Ascending aorta (tissue), 2 donors: ENCODE measurements at places on chromosomes 4 and X. TPM values are rescaled to one million over a fixed set of nuclear protein-coding genes. Genes with fewer than 3 reads are reported as not detected.

SHISA3 gene
- 23.6 TPM for total RNA-seq

PPP1R2C gene
- not detected for total RNA-seq

NHSL2 gene
- total RNA-seq, result 58.1 TPM

CXCL8 gene
- total RNA-seq, result not detected

CYLC1 gene
- not detected for total RNA-seq

GPR173 gene
- total RNA-seq, result 2.1 TPM

NOX1 gene
- not detected for total RNA-seq

GRPR gene
- total RNA-seq, result 1.7 TPM

HSPA4L gene
- total RNA-seq, result 5.5 TPM

ARR3 gene
- not detected for total RNA-seq

GAGE12F gene
- not detected for total RNA-seq

NXF2B gene
- total RNA-seq, result not detected

HDX gene
- total RNA-seq, result 5.3 TPM

COL25A1 gene
- total RNA-seq, result 5.6 TPM

TMSB15C gene
- total RNA-seq, result 0.11 TPM

ZNF674 gene
- 2.3 TPM for total RNA-seq

MAP7D2 gene
- not detected for total RNA-seq

ADH1A gene
- not detected for total RNA-seq

CXCL13 gene
- total RNA-seq, result not detected

EGFL6 gene
- not detected for total RNA-seq

ADRA2C gene
- 46.1 TPM for total RNA-seq

SMIM31 gene
- total RNA-seq, result not detected

RRH gene
- total RNA-seq, result not detected

AMBN gene
- total RNA-seq, result not detected

PABPC1L2A gene
- total RNA-seq, result not detected

TEX13C gene
- not detected for total RNA-seq

VCX3B gene
- not detected for total RNA-seq

SSX4B gene
- total RNA-seq, result not detected

GABRE gene
- 13.5 TPM for total RNA-seq

NDUFB11 gene
- 122 TPM for total RNA-seq

GUCY1B1 gene
- 34.9 TPM for total RNA-seq

HSD17B13 gene
- not detected for total RNA-seq

SNCA gene
- total RNA-seq, result not detected

STS gene
- total RNA-seq, result 7.2 TPM

MBNL3 gene
- 3.1 TPM for total RNA-seq

LPAR4 gene
- not detected for total RNA-seq

LDB2 gene
- 137 TPM for total RNA-seq

PLS3 gene
- total RNA-seq, result 155 TPM

ARHGEF9 gene
- total RNA-seq, result 28.6 TPM

KLHL2 gene
- 0.96 TPM for total RNA-seq

TAF9B gene
- total RNA-seq, result 7.9 TPM

ACE2 gene
- total RNA-seq, result 0.11 TPM

ZCCHC4 gene
- 1.7 TPM for total RNA-seq

BANK1 gene
- not detected for total RNA-seq

TREX2 gene
- 0.21 TPM for total RNA-seq

PRPS2 gene
- 46.2 TPM for total RNA-seq

NEIL3 gene
- not detected for total RNA-seq

MAGEA9B gene
- total RNA-seq, result not detected

ERAS gene
- total RNA-seq, result not detected

HERC6 gene
- total RNA-seq, result 32.7 TPM

TLR8 gene
- total RNA-seq, result 0.53 TPM

SRPK3 gene
- total RNA-seq, result 4.5 TPM

FGF5 gene
- total RNA-seq, result not detected

GPM6B gene
- 18.6 TPM for total RNA-seq

MAGEA11 gene
- total RNA-seq, result not detected

ASB12 gene
- not detected for total RNA-seq

KIT gene
- total RNA-seq, result not detected

HSFX2 gene
- total RNA-seq, result not detected
